ENCODE measurements at places on chromosomes 6 and 20.

DNA sequence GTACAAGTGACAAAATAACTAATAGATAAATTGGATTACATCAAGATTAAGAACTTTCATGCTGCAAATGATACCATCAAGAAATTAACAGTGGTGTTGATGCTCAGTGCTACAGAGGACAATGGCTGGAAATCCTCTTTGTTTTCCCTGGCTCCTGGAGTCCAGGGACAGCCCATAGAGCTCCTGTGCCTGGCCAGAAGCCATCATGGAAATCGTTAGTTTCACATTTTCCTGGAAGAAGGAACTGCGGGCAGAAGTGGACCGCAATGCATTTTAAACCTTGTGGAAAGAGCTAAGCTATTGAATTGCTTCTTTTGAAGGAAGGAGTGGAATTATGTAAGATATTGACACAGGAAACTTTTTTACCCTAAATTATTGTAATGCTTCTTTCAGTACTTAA is 276.0 kb downstream of the GJA1 start:
- no peak for DNase-seq

- DNase-seq = no peak
These were observed 312.6 kb downstream of the CLIC5 start for GRCh38 chr6:45702849-45703739.

- DNase-seq = no peak
These were observed 44.7 kb downstream of the PLAGL1 start for GRCh38 chr6:143963158-143963919.

DNA sequence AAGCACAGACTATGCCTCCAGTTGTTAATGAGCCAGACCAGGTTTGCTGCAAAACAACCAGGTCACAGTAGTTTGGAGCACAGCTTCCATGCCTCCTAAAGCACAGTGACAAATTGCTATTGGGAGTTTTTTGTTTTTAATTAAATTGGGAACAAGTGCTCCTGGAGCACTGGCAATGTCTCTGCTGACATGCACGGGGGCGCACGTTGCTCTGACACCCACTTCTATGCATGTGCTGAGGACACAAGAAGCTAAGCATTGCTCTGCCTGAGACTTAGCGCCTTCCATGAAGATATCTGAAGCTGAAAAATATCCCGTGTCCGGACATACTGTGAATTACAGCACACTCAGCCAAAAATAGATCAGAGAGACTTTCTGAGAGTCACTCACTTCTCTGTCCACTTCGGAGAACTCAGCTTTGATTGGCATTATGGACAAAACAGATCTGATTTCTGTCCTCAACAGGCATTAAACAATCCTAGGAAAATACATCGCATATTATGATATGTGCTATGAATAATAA is 18.6 kb upstream of the GGTLC1 start:
- DNase-seq = no peak

GRCh38 chr6:88380618-88381288 is 214.6 kb upstream of the CNR1 start:
- no peak for DNase-seq

GRCh38 chr20:46398963-46399362 is 7.5 kb downstream of the ELMO2 start:
- DNase-seq = no peak

DNA sequence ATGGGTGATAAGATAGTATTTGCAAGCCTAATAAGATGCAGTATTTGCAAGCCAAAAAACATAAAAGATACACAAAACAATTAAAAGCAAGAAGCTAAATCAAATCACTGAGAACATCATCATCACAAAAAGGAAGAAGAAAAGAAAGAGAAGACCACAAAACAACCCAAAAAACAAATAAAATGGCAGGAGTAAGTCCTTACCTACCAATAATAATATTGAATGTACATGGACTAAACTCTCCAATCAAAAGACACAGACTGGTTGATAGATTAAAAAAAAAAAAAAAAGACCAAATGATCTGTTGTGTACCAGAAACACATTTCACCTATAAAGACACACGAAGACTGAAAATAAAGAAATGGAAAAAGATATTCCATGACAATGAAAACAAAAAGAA is 37.7 kb downstream of the ECHDC1 start:
- no peak for DNase-seq

DNA sequence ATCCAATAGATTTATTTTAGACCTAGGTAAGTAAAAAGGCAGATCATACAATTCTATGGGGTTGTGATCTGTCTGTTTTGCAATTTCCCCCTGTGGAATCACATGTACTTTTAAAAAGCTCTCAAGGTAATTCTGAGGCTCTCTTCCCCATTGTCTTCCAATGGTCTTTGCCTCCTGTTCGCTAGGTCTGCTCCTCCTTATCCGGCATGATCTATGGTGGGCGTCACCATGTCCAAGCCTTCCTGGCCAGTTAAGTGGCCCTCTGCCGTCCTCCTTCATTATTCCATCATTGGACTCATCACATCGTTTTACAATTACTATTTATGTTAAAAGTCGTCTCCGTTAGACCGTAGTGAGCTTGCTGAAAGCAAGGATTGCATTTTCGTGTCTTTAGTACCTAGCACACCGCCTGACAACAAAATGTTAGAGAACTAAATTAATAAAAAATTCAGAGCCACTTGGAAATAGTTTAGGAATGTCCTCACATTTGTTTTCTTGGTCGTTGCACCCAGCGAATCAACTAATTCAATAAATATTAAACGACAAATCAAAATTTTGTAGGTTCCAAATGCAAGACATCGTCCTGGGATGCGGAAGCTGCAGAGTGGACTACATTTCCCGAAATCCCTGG is 2.2 kb upstream of the STXBP5 start:
- no peak for DNase-seq

GRCh38 chr6:25661129-25661779 is 9.2 kb downstream of the SCGN start:
- no peak for DNase-seq

- no peak for DNase-seq
These were observed 4.0 kb upstream of the ZMYND8 start for GRCh38 chr20:47360297-47361056.

DNA sequence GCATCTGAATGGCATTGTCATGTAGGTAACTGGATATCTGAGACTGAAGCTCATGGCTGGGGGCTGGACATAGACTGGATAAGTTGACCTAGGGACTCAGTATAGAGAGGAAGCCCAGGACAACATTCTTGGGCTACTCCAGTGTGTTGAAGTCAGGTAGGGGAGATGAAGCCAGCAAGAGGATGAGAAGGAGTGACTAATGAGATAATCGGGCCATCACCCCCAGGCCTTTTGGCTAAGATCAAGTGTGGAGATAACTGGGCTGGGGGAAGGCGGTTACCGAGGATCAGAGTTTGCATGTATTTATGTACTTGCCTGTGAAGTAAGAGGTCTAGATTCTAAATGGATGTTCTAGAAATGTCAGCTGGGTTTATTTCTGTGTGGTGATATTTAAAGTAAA is 73.4 kb downstream of the ELOVL2 start:
- DNase-seq = no peak

DNA sequence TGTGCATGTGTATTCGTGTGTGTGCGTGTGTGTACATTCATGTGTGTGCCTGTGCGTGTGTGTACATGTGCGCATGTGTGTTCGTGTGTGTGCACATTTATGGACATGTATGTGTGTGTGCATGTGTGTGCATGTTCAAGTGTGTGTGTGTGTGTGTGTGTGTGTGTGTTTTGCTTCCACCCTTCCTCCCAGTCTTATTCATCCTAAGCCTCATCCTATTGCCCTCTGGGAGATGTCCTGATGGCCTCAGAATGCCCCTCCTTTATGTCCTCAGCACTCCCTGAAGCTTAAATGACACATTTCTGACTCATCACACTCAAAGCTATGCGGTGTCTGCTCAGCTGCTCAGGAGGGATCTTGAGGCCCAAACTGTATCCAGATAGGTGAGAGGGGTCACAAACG is 76.6 kb upstream of the CCDC167 start:
- DNase-seq = no peak

GRCh38 chr20:51958099-51959065 is 156.1 kb upstream of the SALL4 start:
- no peak for DNase-seq

GRCh38 chr20:59123011-59123677 is 40.5 kb upstream of the ZNF831 start:
- DNase-seq = no peak

- no peak for DNase-seq
These were observed 5.6 kb downstream of the MCUR1 start for GRCh38 chr6:13808801-13809200.

DNA sequence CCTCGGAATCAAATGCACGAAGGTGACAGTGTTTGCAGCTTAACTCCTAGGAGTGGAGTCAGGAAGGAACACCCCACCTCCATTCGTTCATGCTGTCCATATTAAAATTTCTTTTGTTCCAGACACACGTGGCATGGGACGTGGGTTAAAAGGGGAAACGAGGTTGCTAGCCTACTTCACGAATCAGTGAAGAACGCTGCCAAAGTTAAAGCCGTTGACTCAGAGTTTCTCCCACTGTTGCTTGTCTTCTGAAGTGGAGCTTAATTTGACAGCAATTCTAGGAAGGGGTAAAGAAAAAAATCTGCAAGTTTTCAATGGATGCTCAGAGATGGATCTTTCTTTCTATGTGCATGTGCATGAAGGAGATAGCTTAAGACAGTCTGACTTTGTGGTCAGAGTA is 499.1 kb downstream of the CD83 start:
- no peak for DNase-seq

GRCh38 chr20:13851279-13851678 is 66.5 kb downstream of the NDUFAF5 start:
- DNase-seq = no peak

- DNase-seq = no peak
These were observed 28.9 kb downstream of the STX7 start for GRCh38 chr6:132483779-132484679.

GRCh38 chr6:152723398-152723797 is 25.7 kb downstream of the MYCT1 start:
- DNase-seq = no peak

DNA sequence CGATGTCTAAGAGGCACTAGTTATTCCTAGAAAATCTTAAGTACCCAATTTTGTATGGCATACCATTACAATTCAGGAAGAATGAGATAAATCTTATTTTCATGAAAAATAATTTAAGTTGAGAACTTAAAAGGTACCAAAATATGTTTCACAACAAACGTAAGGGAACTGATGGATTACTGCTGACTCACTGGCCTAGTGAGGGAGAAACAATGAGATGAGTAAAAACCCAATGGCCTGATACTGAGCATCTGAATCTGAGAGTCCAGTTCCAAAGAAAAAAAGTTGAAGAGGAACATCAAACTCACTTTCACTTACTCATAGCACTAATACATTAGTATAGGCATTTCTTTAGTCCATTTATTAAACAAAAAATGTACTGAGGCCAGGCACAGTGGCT is 56.0 kb downstream of the MDN1 start:
- DNase-seq = no peak

- no peak for DNase-seq
These were observed 22.8 kb upstream of the RAB22A start for GRCh38 chr20:58286729-58287128.

All from D721Med (cell line).